ENCODE measurements at places on chromosomes 5 and 9.

- no peak for DNase-seq
These were observed 1.5 kb upstream of the OR1N2 start for GRCh38 chr9:122551371-122551770.

DNA sequence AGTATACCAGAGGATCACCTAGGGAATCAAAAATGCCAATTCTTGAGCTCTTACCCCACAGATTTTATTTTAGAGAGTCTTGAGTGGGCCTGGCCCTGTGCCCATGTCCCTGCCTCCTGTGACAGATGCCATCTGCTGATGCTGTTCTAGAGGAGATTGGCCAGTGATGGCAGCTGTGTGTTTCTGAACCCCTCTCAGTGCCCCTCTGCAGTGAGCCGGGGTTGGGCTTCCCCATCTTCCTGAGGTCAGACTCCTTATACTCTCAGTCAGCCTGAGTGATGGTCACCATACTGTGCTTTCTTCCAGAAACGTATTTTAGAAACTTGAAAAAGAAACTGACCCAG is 6.1 kb downstream of the PTCD2 start:
- DNase-seq: no peak

DNA sequence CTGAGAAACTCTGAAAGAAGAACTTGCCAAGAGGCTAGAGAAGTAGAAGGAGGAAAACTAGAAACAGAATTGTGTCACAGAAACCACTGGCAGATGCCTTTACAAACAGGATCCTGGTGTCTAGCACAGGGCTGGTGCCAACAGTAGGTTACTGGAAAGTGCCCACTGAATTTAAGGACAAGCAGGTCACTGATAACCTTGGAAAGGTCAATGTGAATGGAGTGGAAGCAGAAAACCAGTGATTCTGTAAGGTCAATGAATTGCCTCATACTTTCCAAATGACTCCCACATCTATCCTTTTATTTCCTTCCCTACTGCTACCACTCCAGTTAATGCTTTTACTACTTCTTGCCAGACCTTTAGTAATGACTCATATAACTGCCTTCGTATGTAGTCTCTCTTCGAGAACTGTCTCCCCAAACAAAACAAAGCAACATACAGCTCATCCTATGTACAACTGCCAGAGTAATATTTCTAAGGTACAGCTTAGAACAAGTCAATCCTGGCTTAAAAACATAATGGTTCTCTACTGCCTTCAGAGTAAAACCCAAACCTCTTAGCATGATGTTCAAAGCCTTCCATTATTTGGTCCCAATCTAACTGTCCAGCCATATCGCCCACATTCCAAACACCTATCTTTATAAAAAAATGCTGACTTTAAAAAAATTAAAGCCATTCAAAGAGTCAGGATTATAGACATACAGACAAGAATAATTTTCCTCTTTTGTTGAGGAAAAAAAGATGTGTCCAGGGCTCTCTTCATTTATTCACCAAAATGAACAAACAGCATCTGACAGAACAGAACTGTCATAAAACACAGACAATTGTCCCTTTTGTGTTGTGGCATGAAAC is 52.5 kb downstream of the NR3C1 start:
- DNase-seq: peak; percentile 70

- DNase-seq: peak; percentile 74
These were observed 103.2 kb upstream of the VCAN start for GRCh38 chr5:83368319-83368718.

GRCh38 chr9:5628183-5628529 is 751 bp upstream of the RIC1 start:
- DNase-seq: no peak

DNA sequence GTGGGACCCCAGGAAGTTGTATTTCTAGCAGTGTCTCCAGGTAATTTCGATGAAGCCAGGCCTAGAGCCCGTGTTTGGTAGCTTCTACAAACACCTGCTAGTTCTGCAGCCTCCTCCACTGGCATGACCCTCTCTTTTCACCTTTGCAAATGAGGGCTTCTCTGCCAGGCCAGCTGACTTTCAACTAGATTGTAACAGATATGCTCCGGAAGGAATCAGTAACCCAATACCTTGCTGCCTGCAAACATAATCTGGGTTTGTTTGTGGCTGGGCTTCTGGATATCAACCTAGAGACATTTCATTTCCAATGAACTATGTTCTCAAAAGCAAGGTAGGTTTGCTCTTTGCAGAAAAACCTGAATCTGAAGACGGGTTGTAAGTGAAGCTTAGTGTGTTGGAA is 354.8 kb downstream of the DMRT2 start:
- no peak for DNase-seq

- DNase-seq: no peak
These were observed 180.0 kb downstream of the KIF4B start for GRCh38 chr5:155193483-155194107.

GRCh38 chr9:130608554-130609134 is 29.3 kb downstream of the FUBP3 start:
- no peak for DNase-seq

- peak; percentile 34 for DNase-seq
These were observed 24.3 kb upstream of the RPS14 start for GRCh38 chr5:150473673-150474358.

DNA sequence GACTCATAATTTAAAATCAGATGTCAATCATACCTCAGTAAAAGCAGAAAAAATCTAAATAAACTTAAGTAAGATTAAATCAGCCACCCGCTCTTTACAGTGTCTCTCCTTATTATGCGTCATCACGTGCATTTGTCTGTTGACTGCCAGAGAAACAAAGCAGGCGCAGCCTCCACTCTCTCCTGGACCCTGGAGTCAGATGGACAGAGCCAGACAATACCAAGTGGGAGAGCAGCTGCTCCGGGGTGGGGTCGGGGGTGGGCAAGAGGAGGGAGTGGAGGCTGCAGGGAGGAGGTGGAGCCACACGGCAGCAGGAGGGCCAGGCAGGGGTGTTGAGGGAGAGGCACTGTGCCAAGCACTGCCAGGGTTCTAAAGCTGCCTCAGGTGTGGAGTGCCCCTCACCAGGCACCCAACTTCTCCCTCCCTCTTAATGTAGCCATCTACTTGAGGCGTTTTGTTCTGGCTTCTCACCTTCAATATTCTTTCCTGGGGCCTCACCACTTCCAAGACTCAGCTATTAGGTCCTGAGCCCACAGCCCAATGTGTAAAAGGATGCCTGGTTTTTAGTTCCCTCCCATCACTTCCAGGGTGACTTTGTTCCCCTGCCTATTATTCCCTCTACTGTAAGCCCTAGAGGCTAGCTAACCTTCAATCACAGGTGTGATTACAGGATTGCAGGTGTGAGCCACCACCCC is 96.3 kb downstream of the GLDC start:
- DNase-seq: no peak
